ENCODE measurements at places on chromosomes 16 and 17.

GRCh38 chr16:715477-716199 lies 720 bp downstream of the METRN start:
- no peak for DNase-seq

- no peak for DNase-seq
These were observed 230.3 kb downstream of the ENGASE start for GRCh38 chr17:79304884-79305283.

- DNase-seq: no peak
These were observed 13.8 kb upstream of the KDM6B start for GRCh38 chr17:7820231-7820630.

GRCh38 chr16:11389631-11390565 lies 44.6 kb downstream of the RMI2 start:
- no peak for DNase-seq

DNA sequence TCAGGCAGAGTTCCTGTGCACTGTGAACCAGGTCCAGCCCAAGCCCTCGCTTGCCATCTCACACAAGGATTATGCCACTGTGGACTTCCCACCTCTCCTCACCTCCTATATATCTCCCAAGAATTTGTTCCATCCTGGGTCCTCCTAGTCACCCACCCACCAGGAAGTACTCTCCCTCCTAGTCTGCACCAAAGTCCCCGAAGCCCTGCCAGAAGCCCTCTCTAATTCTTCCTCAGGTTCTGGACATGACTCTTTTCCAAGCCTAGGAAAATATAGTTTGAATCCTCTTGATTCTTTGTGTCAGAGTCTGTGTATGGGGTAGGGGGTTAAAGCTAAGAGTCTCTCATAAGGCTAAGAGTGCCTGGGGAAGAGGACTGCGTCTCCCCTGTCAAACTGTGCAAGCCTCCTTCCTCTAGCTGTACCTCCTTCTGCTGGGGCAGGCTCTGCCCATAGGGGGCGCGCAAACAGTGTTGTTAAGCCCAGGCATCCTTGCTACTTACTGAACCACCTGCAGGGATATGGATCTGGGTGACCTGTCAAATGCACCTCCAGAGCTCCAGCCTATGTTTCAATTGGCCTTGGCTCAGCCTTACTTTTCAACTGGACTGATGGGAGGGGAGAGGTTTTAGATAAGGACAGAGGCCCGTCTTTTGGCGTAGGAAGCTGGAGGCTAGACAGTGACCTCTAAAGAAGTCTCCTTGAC lies 16.6 kb upstream of the DLX4 start:
- DNase-seq: peak; percentile 85

DNA sequence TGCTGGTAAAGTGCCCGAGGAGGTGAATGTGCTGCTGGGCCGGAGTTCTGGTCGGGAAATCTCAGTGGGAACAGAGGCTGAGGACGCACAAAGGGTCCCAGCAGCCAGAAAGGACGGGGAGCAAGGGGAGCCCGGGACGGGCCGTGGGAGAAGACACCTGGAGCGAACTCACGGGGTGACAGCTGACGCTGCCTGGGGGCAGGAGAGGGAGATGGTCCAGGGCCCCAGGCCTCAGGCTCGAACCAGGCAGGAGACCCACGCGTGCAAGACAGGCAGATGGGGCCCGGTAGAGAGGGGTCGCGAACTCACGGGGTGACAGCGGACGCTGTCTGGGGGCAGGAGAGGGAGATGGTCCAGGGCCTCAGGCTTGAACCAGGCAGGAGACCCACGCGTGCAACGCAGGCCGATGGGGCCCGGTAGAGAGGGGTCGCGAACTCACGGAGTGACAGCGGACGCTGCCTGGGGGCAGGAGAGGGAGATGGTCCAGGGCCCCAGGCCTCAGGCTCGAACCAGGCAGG lies 72.9 kb downstream of the METRNL start:
- no peak for DNase-seq
